H9 (cell line): ENCODE measurements at places on chromosomes 2 and 18.

GRCh38 chr2:99572373-99573164, 82.8 kb upstream of the REV1 start:
- no peaks in the 10 kb centered on the region for H3K36me3 ChIP-seq
- no peak for DNase-seq
- no peak overlapping the region for H3K27ac ChIP-seq
- H3K4me1 ChIP-seq, result no peaks in the 10 kb centered on the region; the same call in 1 of the 2 replicates
- no peak overlapping the region for H3K4me3 ChIP-seq
- H3K27me3 ChIP-seq, result no peaks in the 10 kb centered on the region

DNA sequence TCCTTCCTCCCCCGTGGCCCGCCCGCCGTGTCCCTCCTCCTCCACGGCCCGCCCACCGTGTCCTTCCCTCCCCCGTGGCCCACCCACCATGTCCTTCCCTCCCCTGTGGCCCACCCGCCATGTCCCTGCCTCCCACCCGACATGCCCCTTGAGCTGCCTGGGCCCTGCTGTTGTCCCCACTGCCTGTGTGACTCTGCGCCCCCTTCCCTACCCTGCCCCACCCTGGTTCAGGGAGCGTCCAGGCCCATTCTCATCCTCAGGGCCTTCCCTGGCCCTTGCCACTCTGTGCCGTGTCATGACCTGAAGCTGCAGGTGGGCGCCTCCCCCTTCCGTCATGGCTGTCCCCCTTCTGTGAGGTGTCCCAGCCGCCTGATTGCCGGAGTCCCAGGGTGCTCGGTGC, 20.7 kb downstream of the D2HGDH start:
- DNase-seq, result no peak
- H3K4me3 ChIP-seq, result no peak overlapping the region
- no peaks in the 10 kb centered on the region for H3K4me1 ChIP-seq

GRCh38 chr2:220855296-220855695, 716.8 kb downstream of the EPHA4 start:
- H3K27ac ChIP-seq, result no peak overlapping the region
- no peaks in the 10 kb centered on the region; the same call in 1 of the 2 replicates for H3K4me1 ChIP-seq
- no peaks in the 10 kb centered on the region for H3K36me3 ChIP-seq
- no peaks in the 10 kb centered on the region for H3K27me3 ChIP-seq
- no peak for DNase-seq
- H3K4me3 ChIP-seq, result no peak overlapping the region

DNA sequence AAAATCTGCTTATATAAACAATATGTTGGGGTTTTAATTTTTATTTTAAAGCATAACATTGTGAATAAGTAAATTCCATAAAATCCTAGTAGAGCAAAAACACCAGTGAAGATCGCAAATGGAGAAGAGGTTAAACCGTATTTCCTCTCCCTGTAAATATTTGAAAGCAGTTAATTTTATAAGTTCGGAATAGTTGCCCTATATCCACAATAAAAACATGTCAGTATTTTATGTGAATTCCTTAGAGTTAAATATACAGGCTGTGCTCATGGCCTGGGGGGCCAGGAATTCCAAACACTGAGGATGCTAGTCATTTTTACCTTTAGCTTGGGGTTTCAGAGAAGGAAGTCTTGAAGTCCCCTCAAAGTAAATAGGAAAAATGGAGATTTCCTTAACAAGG, 135.0 kb downstream of the FIGN start:
- H3K4me1 ChIP-seq, result peaks cover 2% of the 10 kb centered on the region; the same call in 1 of the 2 replicates
- H3K36me3 ChIP-seq, result no peaks in the 10 kb centered on the region
- no peaks in the 10 kb centered on the region for H3K27me3 ChIP-seq
- DNase-seq, result no peak

DNA sequence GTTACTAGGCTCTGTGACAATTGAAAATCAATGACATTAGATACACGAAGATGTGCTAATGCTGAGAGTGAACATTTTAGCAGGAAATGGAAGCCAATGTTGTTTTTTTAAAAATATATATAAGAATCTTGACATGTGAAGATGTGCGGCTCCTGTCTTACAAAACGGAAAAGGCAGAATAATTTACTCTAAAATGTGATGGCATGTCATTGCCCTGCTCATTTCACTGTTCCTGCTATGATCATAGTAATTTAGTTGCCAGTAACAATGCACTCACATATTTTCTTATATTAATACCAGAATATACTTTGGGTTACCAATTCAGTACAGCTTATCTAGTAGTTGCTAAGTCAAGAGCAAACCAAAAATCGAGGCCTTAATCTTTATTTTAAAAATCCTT, 10.3 kb downstream of the EPHA4 start:
- no peak overlapping the region for H3K4me3 ChIP-seq
- no peaks in the 10 kb centered on the region for H3K27me3 ChIP-seq
- DNase-seq, result no peak

DNA sequence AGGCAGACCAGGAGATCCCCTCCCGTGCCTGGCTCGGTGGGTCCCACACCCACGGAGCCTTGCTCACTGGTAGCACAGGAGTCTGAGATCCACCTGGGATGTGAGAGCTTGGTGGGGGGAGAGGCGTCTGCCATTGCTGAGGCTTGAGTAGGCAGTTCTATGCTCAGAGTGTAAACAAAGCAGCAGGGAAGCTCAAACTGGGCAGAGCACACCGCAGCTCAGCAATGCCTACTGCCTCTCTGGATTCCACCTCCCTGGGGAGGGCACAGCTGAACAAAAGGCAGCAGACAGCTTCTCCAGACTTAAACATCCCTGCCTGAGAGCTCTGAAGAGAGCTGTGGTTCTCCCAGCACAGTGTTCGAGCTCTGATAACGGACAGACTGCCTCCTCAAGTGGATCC, 85.1 kb downstream of the UGP2 start:
- H3K4me3 ChIP-seq, result no peak overlapping the region
- no peaks in the 10 kb centered on the region for H3K27me3 ChIP-seq
- peaks cover 26% of the 10 kb centered on the region for H3K36me3 ChIP-seq

DNA sequence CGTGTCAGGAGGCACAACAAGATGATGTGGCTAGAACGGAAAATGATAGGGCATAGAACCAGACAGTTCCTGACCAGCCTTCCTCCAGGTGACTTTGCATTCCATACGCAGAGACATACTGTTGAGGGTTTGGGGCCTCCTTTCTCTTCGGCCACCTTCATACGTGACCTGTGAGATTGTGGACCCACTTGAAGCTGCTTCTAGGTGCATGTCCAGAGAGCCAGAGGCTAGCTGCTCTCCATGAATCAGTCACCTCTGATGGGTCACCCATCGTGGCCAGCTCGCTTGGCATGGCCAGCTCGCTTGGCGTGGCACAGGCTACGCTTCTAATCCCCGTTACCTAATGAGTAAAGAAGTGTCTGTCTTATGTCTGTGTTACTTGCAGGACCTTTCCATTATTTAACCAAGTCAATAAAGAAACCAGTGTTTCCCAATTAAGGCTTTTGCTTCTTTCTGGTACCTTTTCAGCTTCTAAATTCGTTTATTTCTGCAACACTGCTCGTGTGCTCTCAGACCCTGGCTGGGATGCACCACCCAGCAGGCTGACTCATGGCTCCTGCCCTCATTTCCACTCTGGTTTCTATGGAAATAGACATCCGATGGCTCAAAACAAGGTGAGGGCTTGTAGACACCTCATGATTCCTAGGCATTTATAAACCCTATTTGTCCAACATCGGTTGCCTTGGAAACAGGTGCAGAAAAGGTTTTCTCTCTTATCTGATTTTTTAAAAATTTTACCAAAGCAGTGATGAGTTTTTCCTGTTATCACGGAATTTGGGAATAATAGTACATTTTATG, 86.7 kb upstream of the B3GNT7 start:
- H3K4me1 ChIP-seq, result no peaks in the 10 kb centered on the region; the same call in 1 of the 2 replicates
- H3K36me3 ChIP-seq, result no peaks in the 10 kb centered on the region; the same call in 2 of the 3 replicates
- no peak for DNase-seq
- H3K27me3 ChIP-seq, result no peaks in the 10 kb centered on the region
- no peak overlapping the region for H3K4me3 ChIP-seq
- H3K27ac ChIP-seq, result no peak overlapping the region

DNA sequence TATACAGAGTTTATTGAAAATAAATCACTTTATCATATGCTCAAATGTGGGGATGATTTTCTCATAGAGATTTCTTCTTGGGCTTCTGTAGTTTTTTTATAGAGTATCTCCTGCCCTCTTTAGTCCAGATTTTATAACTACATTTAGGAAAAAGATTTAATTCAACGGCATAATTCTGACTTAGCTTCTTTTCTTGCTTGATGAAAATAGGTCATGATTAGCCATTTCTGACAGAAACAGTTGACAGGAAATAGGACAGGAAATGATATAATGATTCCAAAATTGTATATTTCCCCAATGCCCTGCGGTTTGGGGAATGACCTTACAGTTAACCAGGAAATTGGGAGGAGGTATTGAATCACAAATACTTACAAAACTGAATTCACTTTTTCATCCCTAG, 1531.9 kb upstream of the ACVR2A start:
- H3K27ac ChIP-seq, result no peak overlapping the region
- no peak for DNase-seq
- no peaks in the 10 kb centered on the region for H3K4me1 ChIP-seq

DNA sequence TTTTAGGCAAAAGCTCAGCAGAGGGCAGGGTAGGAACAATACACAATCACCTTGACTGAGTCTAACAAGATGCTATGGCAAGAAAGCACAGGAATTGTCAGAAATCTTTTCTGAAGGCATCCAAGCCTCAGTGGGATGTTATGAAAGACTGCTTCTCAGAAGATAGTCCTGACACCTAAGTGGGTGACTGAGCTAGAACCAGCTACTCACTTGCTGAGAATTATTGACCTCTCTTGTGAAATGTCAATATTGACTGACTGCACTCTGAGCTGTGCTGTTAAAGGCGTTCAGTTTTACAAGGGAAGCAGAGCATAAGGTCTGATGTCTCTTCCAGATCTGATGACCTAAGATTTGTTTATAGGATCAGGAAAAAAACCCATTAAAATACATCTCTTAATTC, 46.1 kb downstream of the TACR1 start:
- H3K4me3 ChIP-seq, result no peak overlapping the region
- H3K4me1 ChIP-seq, result peaks cover 2% of the 10 kb centered on the region
- H3K36me3 ChIP-seq, result no peaks in the 10 kb centered on the region; the same call in 1 of the 2 replicates

DNA sequence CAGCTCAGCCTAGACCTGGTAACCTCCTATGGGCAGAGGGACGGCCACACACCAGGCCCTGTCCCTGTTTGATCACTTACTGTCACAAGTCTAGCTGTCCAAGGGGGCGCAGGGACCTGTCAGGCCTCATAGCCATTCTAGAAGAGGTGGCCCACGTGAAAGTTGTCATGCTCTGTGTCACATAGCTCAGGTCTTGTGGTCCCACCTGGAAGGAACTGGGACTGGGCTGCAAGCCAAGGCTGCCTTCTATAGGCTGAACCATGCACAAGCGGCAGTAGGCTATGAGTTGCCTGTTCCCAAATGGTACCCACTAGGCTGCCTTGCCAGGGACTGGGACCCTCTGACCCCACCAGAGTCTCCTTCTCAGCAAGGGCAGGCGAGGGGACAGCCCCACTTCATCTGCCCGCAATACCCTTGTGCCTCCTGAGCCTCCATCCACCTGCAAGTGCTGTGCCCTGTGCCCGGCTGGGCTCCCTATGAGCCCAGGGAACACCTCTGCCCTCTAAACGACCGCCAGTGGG, 177.5 kb downstream of the ANAPC1 start:
- H3K36me3 ChIP-seq, result peaks cover 4% of the 10 kb centered on the region; the same call in 1 of the 3 replicates
- peaks cover 20% of the 10 kb centered on the region; the same call in 1 of the 2 replicates for H3K4me1 ChIP-seq
- no peaks in the 10 kb centered on the region for H3K27me3 ChIP-seq
- DNase-seq, result no peak
- H3K4me3 ChIP-seq, result no peak overlapping the region

GRCh38 chr2:176206136-176206535, 17.7 kb downstream of the HOXD1 start:
- no peaks in the 10 kb centered on the region for H3K4me1 ChIP-seq
- H3K27ac ChIP-seq, result no peak overlapping the region
- no peak for DNase-seq
- H3K4me3 ChIP-seq, result no peak overlapping the region
- H3K27me3 ChIP-seq, result no peaks in the 10 kb centered on the region

- H3K36me3 ChIP-seq, result no peaks in the 10 kb centered on the region
- no peak overlapping the region; the same call in 2 of the 3 replicates for H3K4me3 ChIP-seq
- H3K27me3 ChIP-seq, result no peaks in the 10 kb centered on the region
- H3K4me1 ChIP-seq, result peaks cover 3% of the 10 kb centered on the region; the same call in 1 of the 2 replicates
Observed at GRCh38 chr18:48889981-48890762, 60.6 kb downstream of the SMAD7 start.

DNA sequence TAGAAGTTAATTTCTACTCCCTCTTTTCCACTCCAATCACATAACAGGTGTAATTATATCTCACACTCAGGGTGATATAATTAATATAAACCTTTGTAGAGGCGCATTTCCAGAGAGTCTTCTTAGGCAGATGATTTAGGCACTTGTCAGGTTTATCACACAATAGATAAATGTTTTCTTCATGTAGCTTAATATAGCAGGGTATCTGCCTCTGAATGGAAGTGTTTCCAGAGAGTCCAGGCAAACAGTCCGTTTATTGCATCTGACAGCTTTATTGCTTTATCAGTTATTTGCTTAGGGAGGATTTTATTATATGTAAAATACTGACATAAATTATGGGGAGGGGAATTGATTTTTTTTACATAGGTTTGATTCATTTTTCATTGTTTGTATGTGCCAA, 766.3 kb downstream of the SLC4A3 start:
- no peak for DNase-seq
- no peak overlapping the region for H3K4me3 ChIP-seq
- no peaks in the 10 kb centered on the region for H3K4me1 ChIP-seq
- H3K36me3 ChIP-seq, result no peaks in the 10 kb centered on the region
- H3K27me3 ChIP-seq, result no peaks in the 10 kb centered on the region

DNA sequence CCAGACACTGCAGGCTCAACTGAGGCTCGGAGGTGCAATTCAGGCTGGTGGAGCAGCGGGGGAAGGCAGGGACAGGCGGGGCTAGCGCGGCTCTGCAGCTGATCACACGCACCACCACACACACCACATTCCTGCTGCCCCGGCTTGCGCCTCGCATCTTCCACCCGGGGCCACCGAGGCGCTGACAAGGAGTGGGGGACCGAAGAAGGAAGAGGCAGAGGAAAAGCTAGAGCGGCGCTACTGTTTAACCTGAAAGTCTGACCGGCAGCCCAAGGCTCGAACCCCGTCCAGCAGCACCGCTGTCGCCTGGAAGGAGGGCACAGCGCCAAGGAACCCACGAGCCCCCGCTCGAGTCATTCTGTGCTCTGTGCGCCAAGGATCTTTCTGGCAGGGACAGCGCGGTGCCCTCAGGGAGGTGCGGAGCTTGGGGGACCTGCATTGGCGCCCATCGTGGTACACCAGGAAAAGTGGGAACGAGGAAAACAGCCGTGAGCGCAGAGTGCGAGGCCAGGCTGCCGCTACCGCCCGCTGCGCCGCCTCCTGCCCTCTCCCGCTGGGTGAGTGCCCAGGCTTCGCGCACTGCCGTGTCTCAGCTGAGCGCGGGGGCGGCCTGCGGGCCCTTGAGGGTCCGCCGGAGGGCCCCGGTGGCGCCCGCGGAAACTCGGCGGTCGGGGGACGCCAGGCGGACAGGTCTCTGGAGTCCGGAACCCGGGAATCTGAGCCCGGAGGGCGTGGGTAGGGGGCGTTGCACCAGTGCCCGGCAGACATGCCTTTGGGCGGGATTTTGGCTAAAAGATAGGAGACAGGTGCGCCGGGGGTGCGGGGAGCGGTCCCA, 860 bp upstream of the KCNJ3 start:
- no peak overlapping the region for H3K27ac ChIP-seq
- peak overlapping the region; percentile 89 for H3K4me3 ChIP-seq
- no peaks in the 10 kb centered on the region; the same call in 1 of the 2 replicates for H3K27me3 ChIP-seq
- H3K36me3 ChIP-seq, result no peaks in the 10 kb centered on the region
- no peaks in the 10 kb centered on the region for H3K4me1 ChIP-seq

GRCh38 chr2:15177103-15177502, 384.0 kb downstream of the NBAS start:
- DNase-seq, result no peak
- H3K27me3 ChIP-seq, result no peaks in the 10 kb centered on the region
- no peaks in the 10 kb centered on the region for H3K36me3 ChIP-seq
- no peak overlapping the region for H3K27ac ChIP-seq
